ENCODE measurements at places on chromosomes 5 and 9.

DNA sequence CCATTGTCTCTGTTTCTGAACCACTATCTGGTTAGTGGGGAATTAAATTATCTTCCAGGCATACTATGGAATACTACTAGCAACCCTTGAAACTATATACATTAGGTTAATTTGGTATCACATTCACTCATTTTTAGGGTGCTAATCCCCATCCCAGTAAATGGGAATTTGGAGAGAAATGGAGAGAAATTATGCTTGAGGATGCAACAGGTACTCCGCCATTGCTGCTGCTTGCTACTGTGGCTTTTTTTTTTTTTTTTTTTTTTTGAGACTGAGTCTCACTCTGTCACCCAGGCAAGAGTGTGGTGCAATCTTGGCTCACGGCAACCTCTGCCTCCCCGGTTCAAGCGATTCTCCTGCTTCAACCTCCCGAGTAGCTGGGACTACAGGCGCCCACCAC is 66.1 kb downstream of the AK8 start:
- no peak for DNase-seq

DNA sequence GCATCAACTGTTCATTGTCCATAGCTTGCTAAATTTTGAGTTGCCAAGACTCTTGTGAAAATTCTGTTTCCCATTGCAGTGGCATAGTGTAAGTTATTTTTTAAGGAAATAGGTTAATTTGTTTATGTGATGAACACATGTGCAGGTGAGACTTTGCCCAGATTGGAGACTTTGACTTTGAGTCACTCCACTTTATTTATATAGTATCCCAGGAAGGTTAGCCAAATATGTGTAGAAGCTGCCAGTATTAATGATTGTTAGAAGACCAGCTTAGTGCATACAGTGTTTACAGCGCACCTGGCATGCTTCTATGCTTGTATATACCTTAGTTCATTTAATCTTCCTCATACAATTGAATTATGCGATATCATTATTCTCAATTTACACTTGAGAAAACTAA is 51.0 kb downstream of the MTAP start:
- no peak for DNase-seq

DNA sequence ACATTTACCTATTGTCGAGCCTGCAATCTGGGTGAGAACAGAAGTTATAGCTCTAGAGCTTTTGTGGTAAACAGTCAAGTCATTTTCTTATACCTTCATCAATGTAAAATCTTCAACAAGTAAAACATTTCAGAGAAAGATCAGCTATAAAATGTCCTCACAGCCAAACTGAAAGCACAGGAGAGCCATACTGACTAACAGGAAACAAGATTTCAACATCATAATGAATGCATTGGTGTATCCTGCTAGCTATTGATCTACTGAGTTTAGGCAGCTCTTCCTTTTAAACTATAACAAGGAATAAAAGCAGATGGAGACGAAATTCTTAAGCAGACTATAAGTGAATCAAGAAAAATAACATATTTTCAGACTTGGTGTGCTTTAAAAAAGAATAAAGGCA is 1522.9 kb upstream of the WWC1 start:
- DNase-seq, result no peak

- no peak for DNase-seq
These were observed 422.6 kb downstream of the MAN2A1 start for GRCh38 chr5:110112348-110112747.

DNA sequence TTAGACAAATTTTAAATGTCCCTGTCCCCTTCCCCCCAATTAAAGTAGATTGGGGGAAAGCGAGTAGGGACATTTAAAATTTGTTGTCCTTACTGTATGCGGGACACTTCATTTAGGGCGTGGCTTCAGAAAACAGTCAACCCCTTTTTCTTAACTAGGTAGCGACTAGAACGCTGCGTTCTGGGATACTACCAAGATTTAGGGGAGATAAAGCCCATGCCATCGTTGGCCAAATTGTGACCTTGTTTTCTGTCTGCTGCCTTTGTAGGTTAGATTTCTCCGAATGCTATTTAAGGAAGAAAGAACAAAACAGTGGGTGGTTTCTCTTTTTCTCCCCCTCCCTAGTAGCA is 1.2 kb downstream of the CKS2 start:
- no peak for DNase-seq

DNA sequence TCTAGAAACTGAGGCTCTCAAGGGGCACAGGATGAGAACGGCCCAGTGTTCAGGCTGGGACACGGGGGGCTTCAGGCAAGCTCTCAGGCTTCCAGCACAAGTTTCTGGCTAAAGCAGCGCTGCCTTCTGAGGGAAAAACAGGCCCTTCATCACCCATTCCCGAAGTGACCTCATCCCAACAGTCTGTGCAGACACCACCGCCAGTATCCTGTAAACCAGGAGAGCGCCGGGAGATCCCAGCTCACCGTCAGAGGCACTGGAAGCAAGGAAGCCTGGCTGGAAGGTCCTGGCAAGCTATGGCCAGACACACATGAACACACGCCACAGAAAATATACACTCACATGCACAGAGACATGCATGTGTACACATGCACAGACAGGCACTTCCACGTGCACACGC is 8.8 kb downstream of the SLC12A7 start:
- DNase-seq, result no peak

DNA sequence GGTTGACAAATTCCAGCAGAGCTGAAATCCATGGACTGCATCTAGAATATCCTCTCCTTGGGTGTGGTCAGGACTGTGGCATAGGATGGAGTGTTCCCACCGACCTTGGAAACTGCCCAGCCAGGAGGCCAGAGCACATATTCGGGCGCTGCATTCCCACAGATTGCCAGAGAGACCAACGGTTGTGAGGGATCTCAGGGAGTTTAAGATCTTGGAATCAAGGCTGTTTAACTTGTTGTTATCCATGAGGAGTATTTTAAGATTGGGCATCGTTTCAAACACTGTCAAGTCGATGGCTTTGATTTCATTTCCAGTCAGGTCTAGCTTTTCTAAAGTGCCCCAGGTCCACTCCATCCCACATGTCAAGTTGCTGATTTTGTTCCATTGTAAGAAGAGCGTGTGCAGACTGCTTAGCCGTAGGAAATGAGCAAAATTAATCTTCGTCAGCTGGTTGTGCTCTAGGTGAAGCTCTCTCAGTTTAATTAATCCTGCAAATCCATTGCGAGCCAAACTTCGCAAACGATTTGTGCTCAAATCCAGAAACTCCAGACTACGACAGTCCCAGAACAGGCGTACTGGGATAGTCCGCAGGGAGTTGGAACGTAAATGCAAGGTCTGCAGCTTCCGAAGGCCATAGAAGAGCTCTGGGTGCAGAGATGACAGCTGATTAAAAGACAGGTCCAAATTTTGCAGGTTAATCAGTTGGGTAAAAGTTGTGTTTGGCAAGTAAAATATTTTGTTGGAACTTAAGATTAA is 1.5 kb downstream of the LRRTM2 start:
- DNase-seq, result no peak

- DNase-seq, result no peak
These were observed 93.6 kb downstream of the COL23A1 start for GRCh38 chr5:178496642-178497041.

DNA sequence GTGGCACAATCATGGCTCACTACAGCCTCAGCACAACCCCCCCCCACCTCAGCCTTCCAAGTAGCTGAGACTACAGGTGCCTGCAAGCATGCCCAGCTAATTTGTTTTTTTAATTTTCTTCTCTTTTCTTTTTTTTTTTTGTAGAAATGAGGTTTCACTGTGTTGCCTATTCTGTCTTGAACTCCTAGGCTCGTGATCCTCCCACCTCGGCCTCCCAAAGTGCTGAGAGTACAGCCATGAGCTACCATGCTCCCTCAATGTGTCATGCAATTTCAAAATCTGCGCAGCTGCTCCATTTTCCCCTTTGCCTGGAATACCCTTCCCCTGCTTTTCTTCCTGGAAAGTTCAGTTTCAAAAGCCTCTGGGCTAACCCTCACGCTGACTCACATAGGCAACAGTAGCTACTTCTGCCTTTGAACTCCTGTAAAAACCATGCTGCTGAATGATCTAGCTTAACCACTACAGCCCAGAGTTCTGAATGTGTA is 71.0 kb upstream of the IL7R start:
- DNase-seq, result peak; percentile 60

DNA sequence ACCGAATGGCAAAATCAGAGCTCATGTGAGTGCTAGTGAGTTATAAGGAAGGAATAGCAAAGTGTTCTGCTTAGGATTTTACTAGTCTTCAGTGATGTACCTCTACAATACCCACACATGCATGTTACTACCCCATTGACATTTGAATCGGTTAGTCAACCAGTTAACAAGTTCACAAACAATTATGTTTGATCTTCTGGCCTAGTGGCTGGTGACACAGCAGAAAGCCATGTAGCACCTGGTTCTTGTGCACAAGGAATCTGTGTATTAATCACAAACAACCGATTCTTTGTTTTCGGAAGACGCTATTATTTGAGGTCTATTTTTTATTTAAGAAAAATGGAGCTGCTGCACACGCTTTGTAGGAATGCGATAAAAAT is 41.9 kb downstream of the NTRK2 start:
- DNase-seq, result no peak

GRCh38 chr9:127586537-127586936 is 25.5 kb upstream of the STXBP1 start:
- peak; percentile 62 for DNase-seq

DNA sequence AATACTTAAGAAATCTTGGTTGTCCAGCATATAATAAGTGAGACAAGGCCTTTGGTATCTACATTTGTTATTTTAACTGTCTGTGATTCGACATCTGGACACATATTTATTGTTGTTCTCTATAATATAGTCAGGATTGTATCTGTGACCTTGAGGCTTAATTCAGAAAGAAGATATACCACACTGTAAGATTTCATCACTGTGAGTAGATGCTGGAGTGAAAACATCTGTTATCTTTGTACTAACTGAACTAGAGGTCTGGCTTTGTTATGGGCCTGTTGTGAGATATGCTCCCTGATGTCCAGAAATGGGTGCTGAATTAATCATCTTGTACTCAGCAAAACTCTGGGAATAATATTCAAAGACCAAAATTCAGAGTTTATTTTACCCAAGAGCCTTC is 148.5 kb downstream of the ISOC1 start:
- no peak for DNase-seq

DNA sequence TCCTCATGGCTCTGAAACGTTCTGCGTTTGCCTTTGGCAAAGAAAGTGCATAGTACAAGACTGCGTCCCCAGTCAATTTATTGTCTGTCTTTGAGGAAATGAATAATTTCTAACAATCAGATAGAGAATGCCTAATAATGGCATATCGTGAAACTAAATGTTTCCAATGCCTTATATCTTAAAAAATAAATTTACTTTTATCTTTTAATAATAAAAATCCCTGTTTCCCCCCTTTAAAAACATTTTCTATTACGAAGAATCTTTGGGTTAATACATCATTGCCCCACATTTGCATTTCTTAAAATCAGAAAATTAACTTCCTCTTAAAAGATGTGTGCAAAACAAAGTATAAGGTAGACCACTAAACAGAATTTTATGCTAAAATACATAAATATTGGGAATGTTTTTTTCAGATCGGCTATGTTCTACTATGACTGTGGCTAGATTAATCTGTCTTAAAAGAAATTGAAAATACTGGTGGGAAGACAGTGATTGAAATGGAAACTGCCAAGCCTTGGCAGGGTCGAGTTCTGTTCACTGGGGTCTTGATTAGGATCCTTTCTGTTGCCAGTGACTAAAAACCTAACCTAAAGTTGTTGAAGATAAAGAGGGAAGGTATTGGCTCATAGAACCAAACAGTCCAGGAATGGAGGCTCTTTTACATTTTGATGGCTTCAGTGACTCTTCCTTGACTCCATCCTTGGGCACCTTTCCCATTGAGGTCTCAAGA is at the start of gene IL5:
Gene IL5 (minus strand): TSS at position 51 of the 730 bp plus-strand sequence. CDS start 44 bp downstream, at position 7.
- DNase-seq, result no peak

DNA sequence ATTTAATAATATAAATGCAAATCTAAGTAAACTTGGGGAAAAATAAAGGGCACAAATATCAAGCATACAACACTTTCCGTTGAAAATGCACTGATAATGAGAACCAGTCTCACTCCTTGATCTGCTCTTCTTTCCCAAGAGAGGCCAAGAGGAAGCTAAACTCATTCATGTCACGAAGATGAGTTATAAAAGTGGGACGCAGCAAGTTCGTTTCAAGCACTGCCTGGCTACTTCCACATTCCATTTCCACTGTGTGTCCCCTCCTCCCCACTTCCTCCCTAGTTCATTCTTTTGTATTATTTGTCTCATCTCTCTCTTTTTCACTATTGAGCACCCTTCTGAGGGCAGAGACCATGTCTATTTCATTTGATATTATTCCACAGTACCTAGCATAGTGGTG is 158.1 kb downstream of the SLC24A2 start:
- DNase-seq, result no peak

DNA sequence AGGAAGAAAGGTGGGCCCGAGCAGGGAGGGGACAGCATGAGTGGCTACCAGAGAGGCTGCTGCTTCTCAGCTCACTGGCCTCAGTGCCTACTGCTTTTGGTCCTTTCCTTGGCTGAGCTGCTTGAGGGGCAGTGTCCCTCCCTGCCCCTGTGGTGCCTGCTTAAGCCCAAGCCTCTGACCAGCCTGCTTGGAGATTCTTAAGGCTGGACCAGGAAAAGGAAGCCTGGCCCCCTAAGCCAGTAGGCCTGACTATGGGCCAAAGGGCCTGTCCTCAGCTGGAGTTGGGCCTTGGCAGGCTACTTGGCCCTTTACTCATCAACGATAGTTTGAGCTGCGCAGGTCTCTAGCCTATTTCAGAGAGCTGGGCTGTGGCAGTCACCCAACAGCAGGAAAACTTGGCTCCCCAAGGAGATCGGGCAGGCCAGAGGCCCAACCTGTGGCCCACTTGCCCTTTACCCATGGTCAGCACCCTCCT is 24.9 kb downstream of the TCF7 start:
- no peak for DNase-seq

- no peak for DNase-seq
These were observed 141.1 kb upstream of the RAPGEF1 start for GRCh38 chr9:131880833-131881583.

DNA sequence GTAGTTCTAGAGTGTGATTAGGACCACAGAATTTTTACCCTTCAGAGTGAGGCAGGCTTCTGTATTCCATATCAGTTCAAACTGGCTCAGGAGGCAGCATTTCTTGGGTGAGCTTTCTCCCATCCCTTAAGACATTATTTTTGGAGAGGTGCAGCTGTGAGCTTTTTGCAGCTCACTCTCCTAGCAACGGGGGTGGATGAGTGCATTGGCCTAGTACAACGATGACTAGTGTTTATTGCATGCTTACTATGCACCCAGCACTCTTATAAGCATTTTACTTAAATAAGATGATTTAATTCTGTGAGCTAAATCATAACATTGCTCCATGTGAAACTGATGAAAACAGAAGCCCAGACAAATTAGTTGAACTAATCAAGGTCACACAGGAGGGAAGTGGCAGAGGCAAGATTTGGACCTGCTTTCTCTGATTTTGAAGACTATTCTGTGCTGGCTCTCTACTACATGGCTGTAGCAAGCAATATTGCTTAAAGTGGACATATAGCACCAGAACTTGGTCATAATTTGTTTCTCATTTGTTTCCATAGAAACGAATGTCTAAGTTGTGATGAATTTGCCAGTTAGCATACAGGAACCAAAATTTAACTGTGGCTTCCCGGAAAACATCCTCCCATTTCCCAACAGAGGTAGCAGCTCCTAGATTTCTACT is 372.1 kb upstream of the RIOK2 start:
- DNase-seq, result no peak

Measured in activated CD4-positive, alpha-beta T cell treated with anti-CD3 and anti-CD28 coated beads, Interleukin-2, amount 50 U/mL, for 48 hours (primary cell).